ENCODE measurements at places on chromosomes 1 and 21. TPM values are rescaled to one million over a fixed set of nuclear protein-coding genes. Genes with fewer than 3 reads are reported as not detected.

DNA sequence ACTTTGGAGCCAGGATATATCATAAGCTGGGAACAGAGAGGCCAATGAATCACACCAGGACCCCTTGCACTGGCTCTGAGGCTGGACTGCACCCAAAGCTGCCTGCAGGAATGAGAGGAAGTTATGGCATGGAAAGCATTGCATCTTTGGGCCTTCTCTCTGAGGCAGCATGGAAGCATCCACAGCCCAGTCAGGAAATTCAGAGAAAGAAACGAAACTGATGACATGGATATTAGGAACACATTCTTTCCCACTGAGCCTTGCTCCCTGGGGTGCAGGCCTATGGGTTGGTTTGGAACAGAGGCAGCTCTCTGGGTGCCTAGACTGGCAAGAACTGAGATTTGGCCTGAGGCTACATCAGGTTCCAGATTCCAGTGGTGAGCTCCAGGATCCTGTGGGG, 98.6 kb downstream of the NGF start:
- no peak for DNase-seq

GRCh38 chr21:45352621-45353139, 52.3 kb upstream of the COL18A1 start:
- no peak for DNase-seq

DNA sequence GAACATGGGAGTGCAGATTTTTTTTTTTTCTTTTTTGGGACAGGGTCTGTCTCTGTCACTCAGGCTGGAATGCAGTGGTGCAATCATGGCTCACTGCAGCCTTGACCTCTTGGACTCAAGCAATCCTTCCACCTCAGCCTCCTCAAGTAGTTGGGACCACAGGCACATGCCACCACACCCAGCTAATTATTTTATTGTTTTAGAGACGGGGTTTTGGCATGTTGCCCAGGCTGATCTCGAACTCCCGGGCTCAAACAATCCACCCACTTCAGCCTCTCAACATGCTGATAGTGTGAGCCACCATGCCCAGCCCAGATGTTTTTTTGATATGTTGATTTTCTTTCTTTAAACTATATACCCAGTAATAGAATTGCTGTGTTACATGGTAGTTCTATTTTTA, 57.7 kb downstream of the RGSL1 start:
- DNase-seq, result no peak

DNA sequence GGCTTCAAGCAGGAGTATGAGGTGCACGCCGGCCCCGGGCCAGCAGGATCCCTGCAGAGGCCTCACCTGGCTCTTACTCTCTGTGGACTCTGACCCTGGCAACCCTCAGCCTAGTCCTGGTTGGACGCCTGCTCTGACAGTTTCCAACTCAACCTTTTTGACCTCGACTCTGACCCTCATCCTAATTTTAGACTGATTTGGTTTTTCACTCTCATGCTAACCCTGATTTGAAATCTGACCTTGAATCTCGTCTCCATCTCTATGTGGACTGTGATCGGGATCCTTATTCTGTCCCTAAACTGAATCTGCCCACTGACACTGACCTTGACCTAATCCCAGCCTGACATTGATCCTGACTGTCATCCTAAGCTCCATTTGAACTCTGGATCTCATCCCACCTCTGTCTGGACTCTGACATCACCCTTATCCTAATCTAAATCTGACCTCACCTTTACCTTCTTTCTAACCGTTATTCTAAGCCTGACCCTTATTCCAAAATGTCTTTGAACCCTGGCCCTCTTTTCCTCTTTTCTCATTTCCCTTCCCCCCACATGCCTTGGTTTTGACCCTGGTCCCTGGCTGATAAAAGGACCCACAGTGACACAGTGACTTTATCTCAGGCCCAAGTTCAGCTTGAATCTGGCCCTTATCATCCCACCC, 67.8 kb downstream of the PTPRU start:
- DNase-seq, result no peak

DNA sequence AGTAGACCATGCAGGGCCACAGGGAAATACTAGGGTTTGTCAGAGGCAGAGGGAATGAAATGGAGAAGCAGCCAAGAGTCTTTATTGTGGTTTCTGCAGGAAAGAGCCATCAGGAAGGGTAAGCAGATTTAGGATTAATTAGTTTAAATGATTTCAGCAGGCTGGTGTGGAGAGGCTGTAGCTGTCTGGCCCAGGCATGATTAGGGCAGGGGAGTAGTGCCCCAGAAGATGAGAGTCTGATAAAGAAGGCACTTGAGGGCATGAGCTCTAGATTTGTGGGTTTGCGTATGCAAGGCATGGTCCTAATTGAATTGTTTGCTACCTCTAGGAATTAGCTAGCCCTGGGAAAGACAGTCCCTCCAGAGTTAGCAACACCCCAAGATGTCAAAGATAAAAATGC, 484.6 kb upstream of the PLXNA2 start:
- DNase-seq, result no peak

GRCh38 chr1:193240609-193241008, 54.2 kb upstream of the B3GALT2 start:
- no peak for DNase-seq

AHDC1 gene
- 205 TPM for total RNA-seq

- no peak for DNase-seq
Measured at GRCh38 chr1:101697072-101697471, 299.7 kb downstream of the OLFM3 start.

GRCh38 chr1:95028954-95029353, 43.8 kb downstream of the ALG14 start:
- DNase-seq, result no peak

GRCh38 chr1:31651089-31651420, 6.4 kb upstream of the PEF1 start:
- no peak for DNase-seq

DNA sequence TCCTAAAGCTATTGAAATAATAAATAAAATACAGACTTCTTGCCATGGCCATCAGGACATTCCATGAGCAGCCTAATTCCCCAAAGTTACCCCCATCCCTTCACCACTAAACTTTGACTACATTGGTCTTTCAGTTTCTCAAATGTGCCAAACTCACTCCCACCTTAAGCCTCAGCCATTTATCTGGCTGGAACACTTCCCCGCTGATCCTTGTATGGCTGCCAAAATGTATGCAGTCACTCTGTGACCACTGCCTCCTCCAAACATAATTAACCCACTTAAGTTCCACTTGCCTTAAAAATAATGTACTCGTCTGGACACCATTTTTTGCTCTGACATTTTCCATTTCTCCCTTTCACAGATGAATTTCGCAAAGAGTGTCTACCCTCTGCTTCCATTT, 407.4 kb downstream of the NTNG1 start:
- DNase-seq, result no peak

DNA sequence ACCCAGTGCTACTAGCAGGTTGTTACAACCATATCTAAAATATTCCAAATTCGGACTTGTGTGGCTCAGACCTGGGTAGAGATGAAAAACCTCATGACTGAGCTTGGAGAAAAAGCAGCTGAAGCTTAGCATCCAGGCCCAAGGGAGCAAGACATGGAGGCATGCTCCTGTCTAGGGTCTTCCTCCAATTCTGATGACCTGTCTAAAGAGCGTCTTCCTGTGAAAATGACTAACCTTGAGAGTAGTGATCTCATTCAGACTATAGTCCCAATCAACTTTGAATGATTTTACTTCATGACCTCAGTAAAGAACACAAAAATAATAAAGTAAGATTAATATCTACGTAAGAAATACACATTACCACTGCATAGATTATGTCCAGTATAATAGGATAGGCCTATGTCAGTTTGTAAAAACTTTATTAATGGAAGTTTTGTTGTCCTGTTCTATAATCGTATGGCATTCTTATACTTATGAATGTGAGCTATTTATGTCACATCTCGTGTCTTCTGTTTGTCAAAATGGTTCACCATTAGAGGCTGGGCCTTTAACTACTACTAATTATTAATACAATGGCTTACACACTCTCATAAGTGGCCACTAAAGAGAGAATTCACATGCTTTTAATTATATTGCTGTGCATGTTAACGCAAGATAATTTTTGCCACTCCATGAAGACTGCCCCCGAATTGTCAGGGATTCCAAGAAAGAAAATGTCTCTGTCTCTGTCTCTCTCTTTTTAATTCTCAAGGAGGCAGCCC, 201.3 kb downstream of the NCAM2 start:
- no peak for DNase-seq

TRIM46 gene
- total RNA-seq, result not detected

TMEM201 gene
- 12.8 TPM for total RNA-seq

SLC22A15 gene
- total RNA-seq, result 5.6 TPM

SERTAD4 gene
- 4.0 TPM for total RNA-seq

- peak; percentile 69 for DNase-seq
Measured at GRCh38 chr1:169102567-169102966, 3.9 kb upstream of the ATP1B1 start.

- DNase-seq, result no peak
Measured at GRCh38 chr1:168913711-168914463, 184.9 kb upstream of the DPT start.

DNA sequence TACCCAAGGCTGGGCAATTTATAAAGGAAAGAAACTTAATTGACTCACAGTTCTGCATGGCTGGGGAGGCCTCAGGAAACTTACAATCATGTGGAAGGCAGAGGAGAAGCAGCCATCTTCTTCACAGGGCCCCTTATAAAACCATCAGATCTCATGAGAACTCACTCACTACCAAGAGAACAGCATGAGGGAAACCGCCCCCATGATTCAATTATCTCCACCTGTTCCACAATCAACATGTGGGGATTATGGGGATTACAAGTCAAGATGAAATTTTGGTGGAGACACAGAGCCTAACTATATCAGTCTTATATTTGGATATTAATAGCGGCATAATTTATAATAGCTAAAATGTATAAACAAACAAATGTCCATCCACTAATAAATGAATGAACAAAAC, 1123.7 kb upstream of the NCAM2 start:
- DNase-seq, result no peak

GBP5 gene
- not detected for total RNA-seq

DNA sequence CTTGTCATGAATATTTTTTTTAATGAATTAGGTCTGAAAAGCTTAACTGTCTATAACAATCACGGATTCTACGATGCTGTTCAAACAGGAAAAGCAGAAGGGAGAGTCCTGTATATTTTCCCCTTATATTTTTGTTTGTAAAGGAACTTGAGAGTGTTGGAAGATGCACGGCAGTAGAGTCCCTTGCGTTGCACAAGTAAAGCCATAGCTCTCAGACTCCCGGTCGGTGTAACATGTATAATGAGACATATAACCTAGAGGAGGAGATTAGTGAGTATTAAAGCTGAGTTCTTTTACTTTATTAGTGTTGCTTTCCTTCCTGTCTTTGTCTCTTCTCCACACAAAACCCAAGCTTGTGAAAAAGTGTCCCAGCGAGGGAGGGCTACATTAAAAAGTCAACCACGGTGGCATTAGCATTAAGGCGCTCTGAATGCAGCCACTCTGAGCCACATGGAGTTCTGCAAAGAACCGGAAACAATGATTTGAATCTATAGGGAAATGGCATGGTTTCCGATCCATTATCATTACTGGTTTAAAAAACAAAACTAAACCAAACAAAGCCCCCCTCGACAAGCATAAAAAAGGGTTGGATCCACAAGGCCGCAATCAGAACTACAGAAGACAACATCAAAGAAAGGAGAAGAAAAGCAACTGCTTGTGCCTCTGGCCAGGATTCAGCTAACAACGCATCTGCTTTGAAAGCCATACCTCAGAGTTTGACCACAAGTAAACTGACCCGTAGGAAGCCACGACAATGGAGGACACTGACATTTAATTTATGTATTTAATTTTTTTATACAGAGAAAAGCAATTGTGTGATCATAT, 356.8 kb downstream of the LMO4 start:
- DNase-seq, result no peak

DNA sequence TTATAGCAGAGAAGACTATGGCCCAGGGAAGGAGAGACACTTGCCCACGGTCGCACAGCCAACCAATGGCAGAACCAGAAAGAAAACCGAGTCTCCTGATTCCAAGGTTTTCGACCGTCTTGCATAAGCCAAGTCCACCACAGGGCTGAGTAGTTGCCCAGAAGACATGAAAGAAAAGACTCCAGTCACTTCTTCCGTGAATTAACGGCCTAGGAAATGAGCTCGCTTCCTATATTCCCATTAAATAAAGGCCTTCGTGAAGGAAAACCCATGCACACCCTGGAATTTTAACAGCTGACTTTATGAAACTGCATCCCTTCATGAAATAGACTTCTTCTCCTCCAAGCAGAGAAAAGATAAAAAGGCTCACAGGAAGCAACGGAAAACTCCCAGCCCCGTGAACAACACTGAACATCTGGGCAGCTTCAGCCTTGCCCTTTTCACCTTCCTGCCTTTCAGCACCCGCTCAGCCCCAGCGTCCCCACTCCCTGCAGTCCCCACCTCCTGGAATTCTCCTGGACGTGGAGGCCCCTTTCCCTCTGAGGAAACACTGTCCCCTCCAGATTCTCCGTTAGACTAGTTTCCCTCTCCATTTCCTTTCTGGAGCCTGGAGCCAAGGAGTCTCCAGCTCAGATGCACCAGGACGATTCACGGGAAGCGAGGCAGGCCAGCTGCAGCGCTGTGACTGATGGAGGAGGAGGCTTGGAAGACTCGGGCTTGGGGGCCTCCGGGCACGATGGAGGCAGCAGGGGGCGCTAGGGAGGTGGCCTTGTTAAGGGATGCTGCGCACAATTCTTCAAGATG, 2.7 kb upstream of the MYOC start:
- DNase-seq, result peak; percentile 78

- DNase-seq, result no peak
Measured at GRCh38 chr1:193457676-193458075, 271.3 kb upstream of the B3GALT2 start.

DNA sequence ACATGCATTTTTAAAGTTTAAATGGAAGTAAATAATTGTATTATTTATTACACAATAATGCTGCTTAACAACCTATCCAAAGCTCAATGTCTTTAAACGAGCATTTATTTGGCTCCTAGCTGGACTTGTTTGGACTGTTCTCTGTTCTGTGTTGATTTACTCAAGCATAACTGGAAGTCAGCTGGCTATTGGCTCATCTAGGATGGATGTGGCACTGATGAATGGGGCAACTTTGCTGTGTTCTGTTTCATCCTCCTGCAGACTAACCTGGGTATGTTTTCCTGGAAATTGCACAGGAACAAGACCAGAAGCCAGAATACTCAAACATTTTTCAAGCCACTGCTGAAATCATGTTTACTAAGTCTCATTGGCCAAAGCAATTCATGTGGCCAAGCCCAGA, 70.8 kb upstream of the HSD17B7 start:
- DNase-seq, result no peak

GRCh38 chr1:7578206-7578605, 192.9 kb upstream of the VAMP3 start:
- no peak for DNase-seq

- DNase-seq, result no peak
Measured at GRCh38 chr1:197595304-197595904, 179.9 kb downstream of the DENND1B start.

All from ascending aorta (tissue), 2 donors.